Peyer's patch (tissue), 4 donors: ENCODE measurements at places on chromosomes 13 and 19. TPM values are rescaled to one million over a fixed set of nuclear protein-coding genes. Genes with fewer than 3 reads are reported as not detected.

The PRPF31 gene
- 75.1 TPM for total RNA-seq

The ZNF865 gene
- total RNA-seq: 14.5 TPM

The ZNF296 gene
- 5.5 TPM for total RNA-seq

The ZIM2 gene
- not detected for total RNA-seq

The APOE gene
- total RNA-seq: 37.5 TPM

The KEAP1 gene
- 53.6 TPM for total RNA-seq

The F2RL3 gene
- total RNA-seq: 3.9 TPM

The ZNF415 gene
- 1.2 TPM for total RNA-seq

The ZNF675 gene
- 28.1 TPM for total RNA-seq

DNA sequence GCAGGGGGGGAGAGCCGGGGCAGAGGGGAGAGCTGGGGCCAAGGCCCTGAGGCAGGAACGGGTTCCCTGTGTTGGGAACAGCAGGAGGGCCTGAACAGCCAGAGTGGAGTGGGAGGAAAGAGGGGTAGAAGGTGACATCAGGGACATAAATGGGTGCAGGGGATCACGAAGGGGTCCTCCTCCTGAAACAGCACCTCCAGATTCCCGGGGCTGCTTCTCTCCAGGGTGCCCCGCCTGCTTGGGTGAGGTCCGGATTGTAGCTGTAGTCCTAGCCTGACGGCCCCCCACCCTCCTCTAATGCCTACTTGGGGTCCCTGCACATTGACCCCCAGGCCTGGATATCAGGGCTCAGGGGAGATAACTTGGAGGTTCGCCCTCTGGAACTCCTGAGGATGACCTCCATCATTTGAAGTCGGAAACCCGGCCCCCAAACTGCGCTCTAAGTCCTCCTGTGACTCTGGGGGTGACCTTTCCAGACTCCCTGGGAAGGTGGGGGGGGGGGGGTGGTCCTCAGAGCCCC is 473 bp upstream of the SCN1B start:
- no peak overlapping the region for H3K4me3 ChIP-seq
- H3K4me1 ChIP-seq: no peaks in the 10 kb centered on the region
- H3K27me3 ChIP-seq: no peaks in the 10 kb centered on the region
- H3K27ac ChIP-seq: no peak overlapping the region
- H3K36me3 ChIP-seq: no peaks in the 10 kb centered on the region

- no peak overlapping the region for H3K27ac ChIP-seq
- H3K4me3 ChIP-seq: no peak overlapping the region
- H3K4me1 ChIP-seq: no peaks in the 10 kb centered on the region
- no peak for DNase-seq
- no peaks in the 10 kb centered on the region for H3K36me3 ChIP-seq
Measured at GRCh38 chr13:84821261-84821660, 939.0 kb upstream of the SLITRK1 start.

- no peak overlapping the region for H3K27ac ChIP-seq
- peaks cover 69% of the 10 kb centered on the region for H3K36me3 ChIP-seq
- DNase-seq: no peak
- H3K27me3 ChIP-seq: no peaks in the 10 kb centered on the region
Measured at GRCh38 chr19:6415591-6416190, 8.9 kb downstream of the KHSRP start.

DNA sequence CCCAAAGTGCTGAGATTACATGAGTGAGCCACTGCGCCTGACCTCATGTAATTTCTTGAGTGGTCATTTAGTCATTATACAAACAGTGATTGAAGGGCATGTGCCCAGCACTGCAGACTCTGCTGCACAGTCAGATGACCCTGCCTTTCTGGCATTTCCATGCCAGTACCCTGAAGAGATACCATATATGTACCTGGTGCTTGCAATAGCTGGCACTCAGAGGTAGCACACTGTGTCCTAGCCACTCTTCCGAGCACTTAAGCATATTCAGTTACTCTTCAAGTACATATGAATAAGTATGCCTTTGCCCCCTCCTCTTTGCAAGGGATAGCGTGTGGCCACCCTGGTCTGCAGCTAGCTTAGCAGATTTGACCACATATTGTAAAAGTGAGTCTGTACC is 15.5 kb downstream of the STX10 start:
- DNase-seq: no peak
- no peaks in the 10 kb centered on the region for H3K4me1 ChIP-seq
- no peak overlapping the region for H3K4me3 ChIP-seq
- H3K27me3 ChIP-seq: no peaks in the 10 kb centered on the region
- H3K27ac ChIP-seq: no peak overlapping the region

DNA sequence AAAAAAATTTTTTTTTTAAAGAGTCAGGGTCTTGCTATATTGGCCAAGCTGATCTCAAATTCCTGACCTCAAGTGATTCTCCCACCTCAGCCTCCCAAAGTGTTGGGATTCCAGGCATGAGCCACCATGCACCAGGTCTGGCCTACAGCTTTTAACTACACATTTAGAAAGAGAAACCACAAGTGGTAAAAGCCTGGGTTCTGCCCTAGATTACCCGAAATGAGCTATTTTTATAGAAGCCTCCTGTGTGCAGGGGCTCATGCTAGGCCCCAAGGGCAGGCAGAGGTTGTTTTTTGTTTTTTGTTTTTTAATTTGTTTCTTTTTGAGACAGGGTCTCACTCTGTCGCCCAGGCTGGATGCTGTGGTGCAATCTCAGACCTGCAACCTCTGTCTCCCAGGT is 14.0 kb upstream of the MYADM start:
- no peaks in the 10 kb centered on the region for H3K36me3 ChIP-seq
- no peaks in the 10 kb centered on the region for H3K4me1 ChIP-seq
- H3K27ac ChIP-seq: no peak overlapping the region
- no peak overlapping the region for H3K4me3 ChIP-seq
- no peak for DNase-seq

DNA sequence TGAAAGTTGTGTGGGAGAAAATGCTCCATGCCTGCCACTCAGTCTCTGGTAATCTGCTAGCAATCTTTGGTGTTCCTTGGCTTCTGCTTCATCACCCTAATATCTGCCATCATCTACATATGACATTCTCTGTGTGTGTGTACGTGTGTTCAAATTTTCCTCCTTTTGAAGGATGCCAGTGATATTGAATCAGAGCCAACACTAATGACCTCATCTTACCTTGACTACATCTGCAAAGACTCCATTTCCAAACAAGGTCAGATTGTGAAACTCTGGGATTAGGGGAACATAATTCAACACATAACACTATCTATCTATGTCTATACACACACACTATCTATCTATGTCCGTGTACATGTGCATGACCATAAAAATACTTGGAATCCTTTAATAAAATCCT is 81.4 kb upstream of the IRS2 start:
- H3K27ac ChIP-seq: no peak overlapping the region
- DNase-seq: no peak
- no peaks in the 10 kb centered on the region for H3K4me1 ChIP-seq
- H3K36me3 ChIP-seq: no peaks in the 10 kb centered on the region
- no peaks in the 10 kb centered on the region for H3K27me3 ChIP-seq

DNA sequence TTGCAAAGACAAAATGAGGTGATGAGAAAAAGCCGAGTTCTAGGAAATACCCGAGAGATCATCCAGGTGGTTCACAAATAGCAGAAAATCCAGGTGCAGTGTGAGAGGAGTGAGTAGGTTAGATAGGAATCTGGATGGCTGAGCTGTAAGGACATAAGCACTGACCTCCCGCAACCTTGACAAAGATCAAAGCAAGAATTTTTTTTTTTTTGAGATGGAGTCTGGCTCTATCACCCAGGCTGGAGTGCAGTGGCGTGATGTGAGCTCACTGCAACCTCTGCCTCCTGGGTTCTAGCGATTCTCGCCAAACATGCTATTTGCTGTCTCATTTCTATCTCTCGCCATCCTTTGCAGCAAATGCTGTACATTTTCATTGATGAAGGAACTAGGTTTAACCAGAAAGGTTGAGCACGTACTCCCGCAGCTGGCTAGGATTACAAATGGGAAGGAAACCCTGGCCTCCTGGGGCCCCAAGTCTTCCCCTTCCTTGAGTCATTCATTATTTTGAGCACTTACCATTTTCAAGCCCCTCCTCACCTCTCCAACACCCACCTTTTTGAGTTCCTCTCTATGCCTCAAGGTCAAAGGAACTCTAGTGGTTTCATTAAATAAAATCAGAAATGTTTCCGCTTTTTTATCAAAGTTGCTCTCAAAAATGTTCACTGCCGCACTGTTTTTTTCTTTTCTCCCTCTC is 38.8 kb downstream of the NLRP12 start:
- H3K36me3 ChIP-seq: no peaks in the 10 kb centered on the region
- no peak overlapping the region for H3K27ac ChIP-seq
- no peaks in the 10 kb centered on the region for H3K4me1 ChIP-seq
- H3K27me3 ChIP-seq: no peaks in the 10 kb centered on the region
- H3K4me3 ChIP-seq: no peak overlapping the region
- DNase-seq: no peak

DNA sequence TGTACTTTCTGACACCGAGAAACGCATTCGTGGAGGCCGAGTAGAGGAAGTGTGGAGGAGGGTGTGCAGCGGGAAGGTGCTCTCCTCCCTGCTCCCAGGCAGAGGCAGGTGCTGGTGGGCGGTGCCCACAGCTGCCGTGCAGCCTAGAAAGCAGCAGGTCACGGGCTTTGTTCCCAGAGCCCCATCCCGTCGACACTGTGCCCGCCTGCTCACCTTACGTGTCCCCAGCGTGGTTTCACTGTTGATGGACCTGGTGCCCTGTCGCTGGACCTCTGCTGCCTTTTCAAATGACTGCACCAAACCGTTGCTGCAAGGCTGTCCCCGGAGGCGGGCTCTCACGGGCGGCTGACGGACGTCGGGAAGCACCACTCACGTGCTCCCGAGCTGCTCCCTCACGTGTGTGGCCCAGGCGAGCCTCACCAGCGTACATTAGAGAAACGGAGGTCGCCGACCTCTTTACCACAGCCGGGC is 20.8 kb downstream of the PLEKHJ1 start:
- H3K27ac ChIP-seq: no peak overlapping the region
- no peaks in the 10 kb centered on the region for H3K36me3 ChIP-seq
- peaks cover 12% of the 10 kb centered on the region for H3K4me1 ChIP-seq
- no peaks in the 10 kb centered on the region for H3K27me3 ChIP-seq
- no peak overlapping the region for H3K4me3 ChIP-seq

- H3K27ac ChIP-seq: no peak overlapping the region
- no peaks in the 10 kb centered on the region for H3K27me3 ChIP-seq
- H3K4me3 ChIP-seq: no peak overlapping the region
- no peaks in the 10 kb centered on the region for H3K4me1 ChIP-seq
- H3K36me3 ChIP-seq: no peaks in the 10 kb centered on the region
Measured at GRCh38 chr13:43864921-43865320, 14.6 kb downstream of the CCDC122 start.

DNA sequence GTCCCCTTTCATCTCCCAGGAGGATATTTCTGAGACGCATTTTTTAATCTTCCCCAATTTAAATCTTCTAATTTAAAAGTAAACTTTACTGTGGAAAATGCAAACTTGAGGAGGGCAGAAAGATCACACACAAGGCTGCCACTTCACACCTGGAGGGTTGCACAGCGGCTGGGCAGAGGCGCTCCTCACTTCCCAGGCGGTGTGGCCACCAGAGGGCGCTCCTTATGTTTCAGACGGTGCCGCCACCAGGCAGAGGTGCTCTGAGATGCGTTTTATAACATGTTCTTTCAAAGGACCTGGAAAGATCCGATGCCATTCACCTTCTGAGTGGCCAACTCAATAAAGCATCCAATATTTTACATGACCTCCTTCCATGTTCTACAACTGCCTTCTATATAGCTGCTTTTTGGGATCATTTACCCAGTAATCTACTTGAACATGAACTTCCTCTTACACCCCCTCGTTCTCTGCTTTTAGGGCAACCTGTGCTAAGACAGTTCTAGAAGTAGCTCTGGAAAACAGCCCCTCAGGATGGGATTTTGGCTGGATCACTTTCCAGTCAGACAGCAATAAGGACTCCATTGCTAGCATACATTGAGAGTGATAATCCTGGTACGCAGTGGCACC is 14.8 kb upstream of the MTUS2 start:
- no peaks in the 10 kb centered on the region for H3K4me1 ChIP-seq
- DNase-seq: no peak
- no peak overlapping the region for H3K27ac ChIP-seq
- H3K27me3 ChIP-seq: no peaks in the 10 kb centered on the region

DNA sequence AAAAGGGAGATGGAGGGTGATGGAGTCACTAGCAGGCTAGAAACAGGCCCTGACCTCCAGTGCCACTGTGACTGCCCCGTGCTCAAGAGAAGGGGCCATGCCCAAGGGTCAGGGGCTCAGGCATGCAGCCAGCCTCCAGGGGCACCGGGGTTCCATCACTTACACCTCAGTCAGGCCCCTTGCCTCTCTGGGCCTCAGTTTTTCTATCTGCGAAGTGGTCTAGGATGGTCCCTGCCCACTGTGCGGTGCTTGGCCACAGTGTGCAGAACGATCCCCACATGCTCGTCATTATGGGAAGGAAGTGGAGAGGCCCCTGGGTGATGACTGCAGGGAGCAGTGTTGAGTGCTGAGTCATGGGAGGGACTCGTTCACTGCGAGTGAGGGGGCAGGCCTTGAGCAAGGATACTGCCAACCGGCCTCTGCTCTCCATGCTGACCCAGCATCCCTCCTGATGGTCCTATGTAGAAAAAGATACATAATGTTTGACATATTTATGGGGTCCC is 23.1 kb downstream of the TMED1 start:
- no peak overlapping the region for H3K4me3 ChIP-seq
- no peaks in the 10 kb centered on the region for H3K27me3 ChIP-seq
- H3K36me3 ChIP-seq: no peaks in the 10 kb centered on the region
- no peak for DNase-seq

DNA sequence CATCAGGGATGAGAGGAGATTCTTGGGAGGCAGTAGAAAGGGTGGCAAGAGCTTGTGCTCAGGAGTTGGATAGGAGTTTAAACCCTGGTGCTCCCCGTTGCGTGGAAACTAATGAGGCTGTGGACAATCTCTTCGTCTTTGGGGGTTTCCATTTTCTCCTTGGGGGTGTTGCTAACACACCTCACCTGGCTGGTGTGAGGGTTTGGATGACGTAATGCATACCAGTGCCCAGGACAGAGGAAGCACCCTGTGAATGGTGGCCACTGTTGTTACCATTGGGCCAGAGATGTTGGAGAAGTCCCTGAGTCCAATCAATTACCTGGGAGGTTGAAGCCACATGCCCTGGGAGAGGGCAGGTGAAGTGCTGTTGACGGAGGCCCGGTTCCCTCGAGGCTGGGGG is 146.5 kb downstream of the URI1 start:
- H3K27ac ChIP-seq: no peak overlapping the region
- H3K27me3 ChIP-seq: no peaks in the 10 kb centered on the region
- DNase-seq: no peak

- peak overlapping the region; percentile 99 for H3K27ac ChIP-seq
- peaks cover 44% of the 10 kb centered on the region for H3K4me1 ChIP-seq
Measured at GRCh38 chr19:42250183-42250665, 4.7 kb downstream of the ERF start.

DNA sequence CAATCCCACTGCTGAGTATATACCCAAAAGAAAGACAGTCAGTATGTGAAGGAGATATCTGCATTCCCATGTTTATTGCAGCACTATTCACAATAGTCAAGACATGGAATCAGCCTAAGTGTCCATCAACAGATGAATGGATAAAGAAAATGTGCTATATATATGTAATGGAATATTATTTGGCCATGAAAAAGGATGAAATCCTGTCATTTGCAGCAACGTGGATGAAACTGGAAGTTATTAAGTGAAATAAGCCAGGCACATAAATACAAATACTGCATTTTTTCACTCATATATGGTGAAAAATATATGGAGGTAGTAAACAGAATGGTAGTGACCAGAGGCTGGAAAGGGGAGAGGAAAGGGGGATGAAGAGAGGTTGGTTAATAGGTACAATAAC is 188.9 kb upstream of the SERP2 start:
- no peaks in the 10 kb centered on the region for H3K4me1 ChIP-seq
- no peaks in the 10 kb centered on the region for H3K36me3 ChIP-seq
- H3K4me3 ChIP-seq: no peak overlapping the region
- no peak overlapping the region for H3K27ac ChIP-seq
- DNase-seq: no peak
